ENCODE measurements at places on chromosomes 3 and 15.

- H3K27ac ChIP-seq: no peak overlapping the region
- DNase-seq: no peak
- no peak overlapping the region for H3K4me3 ChIP-seq
- H3K27me3 ChIP-seq: no peaks in the 10 kb centered on the region
Measured at GRCh38 chr3:11929531-11929930, 74.7 kb upstream of the SYN2 start.

- no peak overlapping the region for H3K4me3 ChIP-seq
- no peak for DNase-seq
- H3K4me1 ChIP-seq: no peaks in the 10 kb centered on the region
- no peaks in the 10 kb centered on the region for H3K36me3 ChIP-seq
- no peaks in the 10 kb centered on the region for H3K27me3 ChIP-seq
- no peak overlapping the region for H3K27ac ChIP-seq
Measured at GRCh38 chr3:126407412-126408044, 12.8 kb downstream of the CFAP100 start.

- H3K4me3 ChIP-seq: no peak within 1 kb of the TSS
- no peak within 1 kb of the TSS for H3K27ac ChIP-seq
Measured at GRCh38 chr3:165195640-165196576, at the start of gene SLITRK3. TSS of gene SLITRK3 (minus strand) at chr3:165196384. CDS start at chr3:165190830, 5,554 bp downstream.

DNA sequence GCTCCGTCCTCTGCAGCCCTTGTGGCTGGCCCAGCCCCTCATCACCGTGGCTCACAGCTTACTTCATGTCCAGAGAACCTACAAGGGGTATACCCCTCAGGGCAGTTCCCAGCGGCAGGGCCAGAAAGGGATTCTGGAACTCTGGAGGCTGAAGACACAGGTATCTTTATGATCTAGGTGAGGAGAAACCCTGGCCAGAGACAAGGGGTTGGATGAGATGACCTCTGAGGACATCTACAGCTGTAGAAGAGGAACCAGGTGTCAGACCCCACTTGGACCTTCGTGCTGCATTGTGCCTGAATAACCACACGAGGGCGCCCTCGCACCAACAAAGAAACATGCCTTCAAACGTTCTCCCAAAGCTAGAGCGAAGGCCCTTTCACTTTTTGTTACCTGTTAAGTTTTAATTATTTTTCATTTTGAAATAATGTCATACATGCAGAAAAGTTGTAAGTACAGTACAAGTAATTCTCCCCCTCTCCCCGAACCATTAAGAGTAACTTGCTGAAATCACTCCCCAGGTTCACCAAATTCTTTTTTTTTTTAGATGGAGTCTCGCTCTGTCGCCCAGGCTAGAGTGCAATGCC, 118.7 kb upstream of the SMAD3 start:
- no peaks in the 10 kb centered on the region for H3K27me3 ChIP-seq
- DNase-seq: peak; percentile 58
- no peak overlapping the region for H3K27ac ChIP-seq
- no peaks in the 10 kb centered on the region for H3K36me3 ChIP-seq
- no peak overlapping the region for H3K4me3 ChIP-seq

Measured in naive thymus-derived CD4-positive, alpha-beta T cell (primary cell).